GM23248 (cell line): ENCODE measurements at places on chromosomes 4 and X. TPM values are rescaled to one million over a fixed set of nuclear protein-coding genes. Genes with fewer than 3 reads are reported as not detected.

DNA sequence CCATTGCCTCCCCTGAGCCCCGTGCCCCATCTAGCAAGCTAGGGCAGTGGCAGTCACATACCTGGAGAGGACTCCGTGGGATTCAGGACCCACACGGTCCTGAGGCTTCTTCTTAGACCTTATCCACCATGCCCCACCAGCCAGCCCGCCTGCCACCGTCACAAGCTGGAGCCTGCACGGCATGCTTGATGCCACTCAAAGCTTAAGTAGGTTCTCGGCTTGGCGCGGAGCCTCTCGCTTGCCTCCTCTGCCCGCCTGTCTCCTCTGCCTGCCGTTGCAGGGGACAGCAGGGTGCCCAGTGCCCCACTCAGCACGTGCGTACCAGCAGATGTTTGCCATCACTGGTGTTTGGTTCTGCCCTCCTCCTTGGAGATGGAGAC is 14.1 kb downstream of the PSAPL1 start:
- no peaks in the 10 kb centered on the region for H3K36me3 ChIP-seq

- H3K27me3 ChIP-seq = no peaks in the 10 kb centered on the region
- H3K4me1 ChIP-seq = peaks cover 16% of the 10 kb centered on the region
- no peak overlapping the region for H3K4me3 ChIP-seq
- peak overlapping the region; percentile 79 for H3K27ac ChIP-seq
These were observed 11.8 kb downstream of the TCEAL1 start for GRCh38 chrX:103640401-103641155.

- H3K4me1 ChIP-seq = peaks cover 7% of the 10 kb centered on the region
- no peaks in the 10 kb centered on the region for H3K27me3 ChIP-seq
- H3K4me3 ChIP-seq = no peak within 1 kb of the TSS
- no peaks in the 10 kb centered on the region for H3K36me3 ChIP-seq
These were observed at the start of gene HGFAC for GRCh38 chr4:3441501-3442459. Gene HGFAC (plus strand): TSS chr4:3441968. CDS start chr4:3442002, 34 bp downstream.

- no peak for DNase-seq
- H3K27ac ChIP-seq = no peak overlapping the region
- 0 out of 2 replicates have a peak, but pooled peaks cover 3% of the 10 kb centered on the region for H3K4me1 ChIP-seq
- no peak overlapping the region for H3K4me3 ChIP-seq
These were observed 1.8 kb downstream of the TTC29 start for GRCh38 chr4:146943691-146944375.

- peaks cover 35% of the 10 kb centered on the region for H3K4me1 ChIP-seq
- H3K36me3 ChIP-seq = no peaks in the 10 kb centered on the region
- H3K4me3 ChIP-seq = peak overlapping the region; percentile 90
- H3K27ac ChIP-seq = peak overlapping the region; percentile 97
- peak; percentile 76 for DNase-seq
These were observed 807 bp downstream of the PGRMC1 start for GRCh38 chrX:119236623-119237561.

GRCh38 chr4:34935739-34936138 is 1308.6 kb downstream of the ARAP2 start:
- H3K27ac ChIP-seq = no peak overlapping the region
- DNase-seq = no peak
- H3K27me3 ChIP-seq = no peaks in the 10 kb centered on the region
- H3K4me3 ChIP-seq = no peak overlapping the region
- no peaks in the 10 kb centered on the region for H3K4me1 ChIP-seq

- no peak for DNase-seq
- no peak overlapping the region for H3K4me3 ChIP-seq
- H3K4me1 ChIP-seq = no peaks in the 10 kb centered on the region
- H3K27ac ChIP-seq = no peak overlapping the region
- H3K36me3 ChIP-seq = no peaks in the 10 kb centered on the region
These were observed 550.5 kb downstream of the PDHA2 start for GRCh38 chr4:96390404-96390803.

- no peaks in the 10 kb centered on the region for H3K27me3 ChIP-seq
- no peak overlapping the region for H3K27ac ChIP-seq
- H3K4me1 ChIP-seq = no peaks in the 10 kb centered on the region
- H3K4me3 ChIP-seq = no peak overlapping the region
These were observed 66.5 kb upstream of the CLCN4 start for GRCh38 chrX:10090319-10090718.

Gene SCML2
- 0.38 and 2.1 TPM in 2 replicates for total RNA-seq

Gene PFKFB1
- total RNA-seq = not detected in 2 replicates
